Kasumi-1 (cell line): ENCODE measurements at places on chromosomes 2 and 18.

GRCh38 chr18:5300476-5301010 is 5.0 kb upstream of the ZBTB14 start:
- no peak for DNase-seq

GRCh38 chr2:100260712-100261620 is 61.3 kb downstream of the LONRF2 start:
- DNase-seq = peak; percentile 9

DNA sequence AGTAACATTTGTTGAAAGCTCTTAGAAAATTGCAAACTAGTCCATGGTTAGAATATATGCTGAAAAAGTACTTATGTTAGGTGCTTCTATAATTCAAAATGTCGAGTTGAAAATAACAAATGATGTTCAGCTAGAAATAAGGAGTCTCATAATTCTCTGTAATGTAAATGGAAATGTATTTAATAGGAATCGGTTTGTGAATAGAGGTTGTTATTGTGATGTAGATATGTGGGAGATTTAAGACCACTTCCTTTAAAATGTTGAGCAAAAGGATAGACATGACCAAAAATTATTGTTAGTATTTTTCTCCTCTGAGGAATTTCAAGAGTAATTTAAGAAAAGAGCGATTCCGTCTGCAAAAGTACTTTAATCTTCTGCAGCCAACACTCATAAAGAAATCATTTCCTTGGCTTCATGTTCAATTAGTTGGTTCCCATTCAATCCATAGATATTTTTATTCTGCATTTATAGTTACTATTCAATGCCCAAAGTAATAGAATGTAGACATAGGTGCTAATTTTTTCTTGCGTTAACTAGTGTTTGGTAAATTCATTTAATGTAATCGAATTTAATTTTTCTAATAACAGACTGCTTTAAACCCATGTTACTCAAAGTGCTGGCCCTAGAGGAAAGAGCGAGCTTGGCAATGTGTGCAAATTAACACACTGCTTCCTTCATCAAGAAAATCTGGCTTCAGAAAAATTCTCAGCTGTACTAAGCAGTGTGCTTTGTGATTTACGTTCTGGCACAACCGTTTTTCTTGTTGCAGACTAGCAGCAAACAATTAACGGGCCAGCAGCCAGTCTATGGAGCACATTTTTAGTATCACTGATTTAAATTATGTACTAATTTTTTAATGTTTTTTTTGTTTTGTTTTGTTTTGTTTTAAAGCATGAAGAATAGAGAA is 32.2 kb downstream of the FN1 start:
- no peak for DNase-seq

- no peak for DNase-seq
These were observed 766.0 kb downstream of the LRP1B start for GRCh38 chr2:141364821-141365220.

DNA sequence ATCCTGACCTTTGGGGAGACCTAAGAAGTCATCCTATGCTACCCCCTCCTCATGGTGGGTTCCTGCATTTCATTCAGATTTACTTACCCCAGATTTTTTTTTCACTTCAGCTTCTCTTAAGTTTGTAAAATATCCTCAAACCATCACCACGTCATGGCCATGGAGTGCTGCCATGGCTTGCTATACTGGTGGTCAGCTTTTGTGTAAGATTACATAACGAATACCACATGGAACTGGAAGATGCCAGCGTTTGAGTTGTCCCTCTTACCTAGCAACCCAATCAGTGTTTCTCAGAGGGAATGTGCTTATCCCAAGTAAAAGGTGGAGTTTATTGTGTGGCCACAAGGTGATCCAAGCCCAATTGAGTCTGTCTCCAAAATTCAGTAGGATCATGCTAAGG is 148.6 kb upstream of the ALPP start:
- no peak for DNase-seq

GRCh38 chr18:9449600-9450414 is 25.5 kb upstream of the RALBP1 start:
- no peak for DNase-seq

DNA sequence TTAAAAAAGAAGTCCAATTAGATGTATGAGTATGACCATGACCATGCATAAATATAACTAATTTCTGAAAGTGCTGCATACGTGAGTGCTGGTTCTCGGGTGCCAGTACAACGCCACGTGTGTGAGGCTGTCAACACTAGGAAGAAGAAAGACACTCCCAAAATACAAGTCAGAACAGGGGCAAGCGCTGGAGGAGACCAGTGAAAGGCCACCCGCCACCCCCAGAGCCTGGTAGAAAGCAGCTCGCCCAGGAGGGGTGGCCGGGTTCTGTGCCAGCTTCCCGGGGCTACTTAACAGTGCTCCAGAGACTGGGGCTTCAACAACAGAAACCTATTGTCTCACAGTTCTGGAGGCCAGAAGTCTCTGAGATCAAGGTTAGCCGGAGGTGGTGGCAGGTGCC is 147.6 kb downstream of the RTP5 start:
- DNase-seq = no peak
